CD4-positive, alpha-beta T cell (primary cell): ENCODE measurements at places on chromosomes 7 and 10.

DNA sequence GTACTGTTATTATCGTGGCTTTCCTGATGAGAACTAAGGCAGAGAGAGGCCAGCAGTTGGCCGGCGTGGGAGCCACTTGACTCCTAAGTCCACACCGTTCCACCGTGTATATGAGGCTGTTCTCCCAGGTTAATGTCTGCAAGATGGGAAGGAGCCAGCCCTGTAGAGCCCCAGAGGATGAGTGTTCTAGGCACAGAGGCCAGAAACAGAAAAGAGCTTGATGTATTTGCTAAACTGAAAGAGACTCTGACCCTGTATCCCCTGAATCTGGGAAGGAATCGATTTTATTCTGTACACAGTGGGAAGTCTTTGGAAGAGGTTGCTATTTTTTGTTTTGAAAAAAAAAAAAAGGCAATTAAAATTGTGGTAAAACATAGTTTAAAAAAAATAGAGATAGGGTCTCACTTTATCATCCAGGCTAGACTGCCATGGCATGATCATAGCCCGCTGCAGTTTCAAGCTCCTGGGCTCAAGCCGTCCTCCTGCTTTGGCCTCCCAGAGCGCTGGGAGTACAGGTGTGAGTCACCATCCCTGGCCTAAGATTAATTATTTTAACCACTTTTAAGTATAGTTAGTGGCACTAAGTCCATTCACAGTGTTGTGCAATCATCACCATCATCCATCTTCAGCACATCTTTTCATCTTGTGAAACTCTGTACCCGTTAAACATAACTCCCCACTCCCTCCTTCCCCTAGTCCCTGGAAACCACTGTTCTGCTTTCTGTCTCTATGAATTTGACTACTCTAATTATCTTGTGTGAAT is 348.8 kb downstream of the SDK1 start:
- no peak for DNase-seq

DNA sequence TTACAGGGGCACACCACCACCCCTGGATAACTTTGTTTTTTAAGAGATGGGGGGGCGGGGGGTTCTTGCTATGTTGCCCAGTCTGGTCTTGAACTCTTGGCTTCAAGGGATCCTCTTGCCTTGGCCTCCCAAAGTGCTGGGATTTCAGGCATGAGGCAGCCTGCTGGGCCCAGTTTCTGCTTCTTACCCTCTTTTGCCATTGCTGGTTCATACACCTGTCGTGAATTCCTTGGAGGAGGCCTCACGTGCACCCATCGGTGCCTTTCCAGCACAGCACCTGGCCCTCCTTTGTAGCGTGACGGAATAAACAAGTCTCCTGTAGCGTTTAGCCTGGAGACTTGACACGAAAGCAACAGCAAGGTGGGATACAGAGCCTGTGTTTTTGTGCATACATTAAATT is 75.5 kb downstream of the CARD11 start:
- no peak for DNase-seq

- no peak for DNase-seq
These were observed 97.0 kb downstream of the SEMA3C start for GRCh38 chr7:80821771-80822319.

GRCh38 chr10:132479603-132480221 is 57.9 kb upstream of the INPP5A start:
- DNase-seq = no peak

- no peak for DNase-seq
These were observed 21.3 kb upstream of the KPNA7 start for GRCh38 chr7:99229234-99229633.

GRCh38 chr7:94414481-94414880 is 19.8 kb downstream of the COL1A2 start:
- DNase-seq = no peak

DNA sequence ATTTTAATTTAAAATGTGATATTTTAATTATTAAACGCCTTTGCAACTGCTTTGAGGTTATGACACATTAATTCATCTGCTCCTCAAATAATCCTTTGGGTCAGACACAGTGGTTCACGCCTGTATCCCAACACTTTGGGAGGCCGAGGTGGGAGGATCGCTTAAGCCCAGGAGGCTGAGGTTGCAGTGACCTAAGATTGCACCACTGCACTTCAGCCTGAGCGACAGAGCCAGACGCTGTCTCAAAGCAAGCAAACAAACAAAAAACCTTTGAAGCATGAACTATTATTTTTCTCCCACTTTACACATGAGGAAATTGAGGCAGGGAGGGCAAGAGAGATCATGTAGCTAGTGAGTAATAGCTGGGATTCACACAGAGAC is 1.5 kb upstream of the POLD2 start:
- no peak for DNase-seq

DNA sequence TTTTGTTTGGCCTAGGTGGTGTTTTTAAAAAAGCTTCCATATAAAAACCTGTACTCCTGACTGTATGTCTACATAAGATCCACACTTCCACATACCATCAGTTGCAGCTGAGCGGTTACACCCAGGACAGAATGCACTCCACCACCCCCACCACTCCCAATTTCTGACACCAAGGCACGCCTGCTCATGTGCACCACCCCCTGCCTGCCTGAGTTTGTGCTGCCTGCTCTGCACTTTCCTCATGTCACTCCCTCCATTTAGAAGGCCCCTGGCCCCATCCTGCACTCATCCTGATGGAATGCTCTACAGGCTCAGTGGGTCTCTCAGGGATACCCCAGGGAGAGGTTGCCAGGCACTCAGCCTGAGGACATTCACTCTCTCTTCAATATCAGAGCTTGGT is 6.5 kb downstream of the VPS41 start:
- DNase-seq = no peak

GRCh38 chr7:125122173-125122572 is 192.5 kb upstream of the POT1 start:
- no peak for DNase-seq

DNA sequence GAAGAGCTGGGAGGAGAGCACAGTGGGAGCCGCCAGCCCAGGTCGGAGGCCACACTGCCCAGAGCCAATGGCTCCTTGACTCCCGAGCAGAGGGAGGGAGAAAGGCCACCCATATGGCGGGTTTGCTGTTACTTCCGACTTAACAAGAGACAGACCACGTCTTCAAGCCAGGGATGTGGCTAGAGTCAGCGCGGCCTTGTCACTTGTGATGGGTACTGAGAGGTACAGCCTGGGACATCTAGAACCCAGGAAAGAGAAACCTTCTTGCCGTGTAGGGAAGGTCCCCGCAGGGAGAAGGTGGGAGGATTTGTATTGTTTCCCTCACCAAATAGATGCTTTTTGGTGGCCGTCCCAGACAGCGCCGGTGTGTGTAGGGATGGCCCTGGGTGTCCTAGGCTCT is 127.6 kb downstream of the PAXIP1 start:
- DNase-seq = no peak

DNA sequence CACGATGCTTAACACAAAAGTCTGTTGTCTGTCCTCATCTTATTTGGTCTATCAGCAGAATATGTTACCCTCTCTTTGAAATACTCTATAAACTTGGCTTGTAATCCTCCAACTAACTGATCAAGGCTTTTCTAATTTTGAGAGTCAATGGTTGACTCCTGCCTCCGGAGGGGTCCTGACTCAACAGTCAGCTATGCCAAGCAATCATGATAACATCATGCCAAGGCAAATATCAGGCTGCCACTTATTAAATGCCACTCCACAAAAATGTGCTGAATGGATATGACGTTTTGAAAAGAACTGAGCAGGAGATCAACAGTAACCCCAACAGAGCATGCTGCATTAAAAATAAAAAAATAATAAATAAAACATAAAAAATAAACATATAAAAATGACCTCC is 116.1 kb downstream of the PARD3 start:
- DNase-seq = no peak

- no peak for DNase-seq
These were observed 16.3 kb upstream of the SH2B2 start for GRCh38 chr7:102270178-102270887.

DNA sequence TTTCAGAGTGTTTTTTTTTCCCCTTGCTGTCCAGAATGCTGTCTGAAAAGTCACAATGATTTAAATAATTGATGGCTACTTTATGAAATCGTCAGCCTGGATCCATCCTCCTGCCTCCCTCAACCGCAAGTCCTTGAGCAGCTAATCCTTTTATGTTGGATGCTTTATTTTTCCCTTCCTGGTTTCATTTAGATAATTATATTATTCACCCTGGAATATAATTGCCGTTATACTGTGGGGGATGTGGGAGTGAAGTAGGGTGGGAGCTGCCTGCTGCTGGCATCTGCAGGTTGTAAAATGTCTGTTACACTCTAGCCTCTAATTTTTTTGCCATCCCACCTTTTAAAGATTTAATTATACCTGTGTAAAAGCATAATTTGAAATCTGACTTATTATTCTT is 290.5 kb upstream of the LRGUK start:
- no peak for DNase-seq
